ENCODE measurements at places on chromosomes 1 and 21.
A peak's percentile ranks its signal among the peaks of the same experiment; 100 is the strongest.

GRCh38 chr21:21046063-21046462 is 47.9 kb downstream of the NCAM2 start:
- no peak for DNase-seq

DNA sequence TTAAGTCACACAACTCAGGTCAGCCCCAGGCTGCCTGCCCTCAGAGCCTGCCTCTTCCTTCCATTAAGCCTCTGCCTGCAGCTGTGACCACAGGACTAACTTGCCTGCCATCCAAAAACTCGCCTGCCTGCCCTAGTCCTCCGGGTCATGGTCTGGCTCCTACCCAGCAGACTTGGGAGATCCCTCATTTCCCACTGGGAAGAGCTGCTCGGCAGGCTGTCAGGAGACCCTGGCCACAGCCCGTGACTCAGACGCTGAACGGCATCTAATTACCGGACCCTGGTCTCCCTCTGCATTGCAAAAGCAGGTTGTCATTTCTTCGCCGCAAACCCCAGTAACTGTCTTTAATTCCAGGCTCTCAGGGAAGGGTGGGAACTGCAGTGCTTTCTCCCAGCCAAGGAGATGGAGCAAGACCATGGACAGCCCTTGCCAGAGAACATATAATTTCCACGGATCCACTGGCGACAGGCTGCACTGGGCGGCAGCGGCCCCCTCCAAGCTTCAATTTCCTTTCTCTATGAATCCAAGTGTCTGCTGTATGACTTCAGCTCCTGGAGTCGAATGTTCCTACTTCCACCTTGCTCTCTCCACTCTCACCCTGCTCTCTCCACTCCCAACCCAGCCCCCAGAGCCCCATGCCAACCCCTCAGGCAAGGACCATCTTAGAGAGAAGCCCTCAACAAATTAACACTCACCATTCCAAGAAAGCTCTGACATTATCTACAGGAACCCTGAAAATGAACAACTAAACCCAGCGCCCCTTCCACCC is 20.4 kb downstream of the OLFML2B start:
- DNase-seq = no peak

DNA sequence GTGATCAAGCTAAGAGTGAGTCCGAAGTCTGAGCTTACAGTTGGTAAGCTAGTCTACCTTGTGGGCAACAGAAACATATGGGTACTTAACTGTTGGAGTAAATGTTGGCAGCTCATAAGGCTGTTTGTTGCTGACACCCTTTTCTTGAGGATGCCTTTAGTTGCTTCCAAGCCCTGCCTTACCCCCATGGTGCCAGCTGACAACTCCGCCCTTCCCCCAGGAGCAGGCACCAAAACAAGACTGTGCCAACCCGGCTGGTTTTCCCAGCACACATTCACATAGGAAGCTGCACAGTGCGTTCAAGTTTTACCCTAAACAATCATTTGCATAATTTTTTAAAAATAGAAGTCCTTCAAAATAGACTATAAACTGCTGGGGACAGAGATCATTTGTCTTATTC is 150.2 kb upstream of the LMO4 start:
- DNase-seq = no peak

GRCh38 chr1:21030181-21030580 is 146.5 kb downstream of the EIF4G3 start:
- DNase-seq = no peak

DNA sequence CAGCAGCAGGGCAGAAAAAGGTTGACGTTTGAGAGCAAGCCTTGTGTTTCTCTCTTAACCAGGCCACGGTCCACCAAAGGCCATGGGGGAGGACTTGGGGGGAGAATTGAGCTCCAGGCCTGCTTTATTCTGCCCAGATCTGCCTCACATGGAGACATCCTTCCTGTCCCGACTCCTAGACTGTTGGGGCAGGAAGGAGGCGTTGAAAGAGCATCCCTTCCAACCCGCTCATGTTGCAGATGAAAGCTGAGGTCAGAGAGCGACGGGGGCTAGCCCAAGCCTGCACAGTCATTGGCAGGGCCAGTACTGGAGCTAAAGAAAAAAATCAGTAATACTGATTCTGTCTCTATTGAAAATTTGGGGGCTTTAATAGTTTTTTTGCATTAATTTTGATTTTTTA is 46.6 kb downstream of the MYOM3 start:
- DNase-seq = no peak

DNA sequence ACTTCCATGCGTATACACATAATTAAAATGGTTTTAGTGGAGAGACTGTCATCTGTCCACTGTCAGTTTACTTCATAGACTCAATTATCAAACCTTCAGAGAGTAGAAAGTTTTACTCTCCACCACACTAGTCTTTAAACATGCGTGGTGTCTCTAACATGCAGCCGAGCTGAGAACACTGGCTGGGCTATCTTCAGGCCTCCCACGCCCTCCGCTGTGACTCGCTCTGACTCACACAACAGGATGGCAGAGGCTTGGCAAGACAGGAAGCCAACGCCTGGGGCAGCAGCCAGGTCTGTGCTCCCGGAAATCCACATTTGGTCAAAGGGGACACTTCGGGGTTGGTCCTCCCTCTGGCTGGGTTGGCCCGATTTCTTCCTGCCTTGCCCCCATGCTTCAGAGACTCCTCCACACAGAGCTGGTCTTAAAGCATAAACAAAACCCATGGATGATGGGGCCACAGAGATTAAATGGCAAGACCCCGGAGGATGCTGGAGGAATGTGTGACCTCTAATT is 22.7 kb upstream of the IFNGR2 start:
- peak; percentile 52 for DNase-seq

DNA sequence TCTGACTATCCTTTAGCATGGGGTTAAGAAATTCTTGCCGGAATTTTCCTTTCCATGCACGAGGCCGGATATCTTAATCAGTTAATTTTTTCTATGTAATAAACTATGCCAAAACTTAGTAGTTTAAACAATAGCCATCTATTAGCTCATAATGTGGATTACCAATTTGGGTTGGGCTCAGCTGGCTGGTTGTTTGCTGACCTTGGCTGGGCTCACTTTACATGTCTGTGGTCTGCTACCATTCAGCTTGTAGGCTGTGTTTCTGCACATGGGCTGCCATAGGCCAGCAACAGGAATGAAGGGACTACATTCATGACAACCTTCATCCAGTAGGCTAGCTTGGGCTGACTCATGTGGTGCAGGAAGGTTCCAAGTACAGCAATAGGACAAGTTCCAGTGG is 56.0 kb upstream of the NTPCR start:
- DNase-seq = no peak

DNA sequence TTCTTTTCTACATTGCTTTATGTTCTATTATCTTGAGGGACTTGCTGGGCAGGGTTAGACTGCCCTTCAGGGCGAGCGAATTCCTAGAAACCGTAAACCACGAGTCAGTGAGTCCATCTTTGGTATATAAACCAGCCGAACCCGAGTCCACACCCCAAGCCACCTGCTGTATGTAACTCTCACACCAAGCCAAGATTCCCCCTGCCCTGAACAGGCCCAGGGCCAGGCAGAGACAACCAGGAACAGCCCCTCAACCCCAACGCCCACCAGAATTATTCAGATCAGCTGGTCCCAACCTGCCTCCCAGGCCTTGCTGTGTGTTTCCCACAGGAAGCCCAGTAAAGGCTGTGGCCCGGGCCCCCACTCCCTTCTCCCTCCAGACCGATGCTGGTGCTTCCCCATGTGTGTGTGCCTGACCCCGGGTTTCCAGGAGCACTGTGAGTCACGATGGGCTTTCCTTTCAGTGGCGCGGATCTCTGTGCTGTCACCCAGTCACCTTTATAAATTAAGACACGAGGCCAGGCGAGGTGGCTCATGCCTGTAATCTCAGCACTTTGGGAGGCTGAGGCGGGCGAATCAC is 17.1 kb downstream of the KIF17 start:
- no peak for DNase-seq

GRCh38 chr21:29520171-29520570 is 221.4 kb downstream of the BACH1 start:
- no peak for DNase-seq

DNA sequence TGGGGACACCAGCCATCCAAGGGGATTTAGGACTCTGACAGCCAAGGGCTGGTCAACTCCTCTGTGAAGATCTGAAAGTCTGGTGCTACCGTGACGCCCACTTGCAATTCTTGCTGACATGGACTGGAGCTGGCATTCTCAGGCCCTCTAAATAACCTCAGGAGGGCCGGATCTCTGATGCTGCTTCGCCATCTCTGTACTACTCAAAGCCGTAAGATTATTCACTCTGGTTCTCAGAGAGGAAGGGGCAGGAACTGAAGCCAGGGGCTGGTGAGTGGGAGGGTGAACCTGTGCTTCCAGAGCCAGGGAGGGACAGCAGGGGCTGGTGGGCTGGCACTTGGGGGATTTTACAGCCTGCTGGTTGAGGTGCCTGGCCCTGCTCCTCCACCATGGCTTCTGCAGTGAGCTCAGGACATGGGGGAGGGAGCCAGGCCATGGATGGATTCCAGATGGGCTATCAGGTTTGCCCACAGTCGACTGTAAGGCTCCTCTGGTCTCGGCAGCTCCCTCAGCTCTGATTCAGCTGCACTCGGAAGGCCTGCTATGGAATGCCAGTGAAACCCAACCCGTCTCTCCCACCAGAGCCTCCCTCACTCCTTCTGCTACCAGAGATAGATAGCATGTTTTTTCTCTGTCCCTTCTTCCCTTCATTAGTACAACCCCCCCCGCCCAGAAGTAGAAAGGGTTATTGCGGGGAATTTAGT is 84.5 kb downstream of the PLXNA2 start:
- no peak for DNase-seq

DNA sequence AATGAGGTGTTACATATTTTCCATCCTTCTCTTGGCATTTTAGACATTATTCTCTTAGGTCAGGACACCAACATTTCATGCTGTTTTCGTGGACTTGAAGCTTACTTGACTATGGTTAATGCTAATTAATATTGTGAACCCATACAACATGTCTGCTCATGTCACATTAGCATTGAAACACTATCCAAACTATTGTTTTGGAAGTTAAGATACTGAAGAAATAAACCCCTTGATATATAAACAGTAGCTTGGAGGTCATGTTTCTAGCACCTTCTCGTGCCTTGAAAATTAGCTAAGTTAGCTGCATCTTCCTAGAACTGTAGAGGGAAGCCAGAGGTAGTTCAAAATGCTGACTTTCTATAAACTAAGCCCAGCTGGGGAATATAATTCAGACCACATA is 288.8 kb downstream of the LTN1 start:
- no peak for DNase-seq

- DNase-seq = no peak
Observed at GRCh38 chr1:56452027-56453011, 127.0 kb downstream of the PLPP3 start.

DNA sequence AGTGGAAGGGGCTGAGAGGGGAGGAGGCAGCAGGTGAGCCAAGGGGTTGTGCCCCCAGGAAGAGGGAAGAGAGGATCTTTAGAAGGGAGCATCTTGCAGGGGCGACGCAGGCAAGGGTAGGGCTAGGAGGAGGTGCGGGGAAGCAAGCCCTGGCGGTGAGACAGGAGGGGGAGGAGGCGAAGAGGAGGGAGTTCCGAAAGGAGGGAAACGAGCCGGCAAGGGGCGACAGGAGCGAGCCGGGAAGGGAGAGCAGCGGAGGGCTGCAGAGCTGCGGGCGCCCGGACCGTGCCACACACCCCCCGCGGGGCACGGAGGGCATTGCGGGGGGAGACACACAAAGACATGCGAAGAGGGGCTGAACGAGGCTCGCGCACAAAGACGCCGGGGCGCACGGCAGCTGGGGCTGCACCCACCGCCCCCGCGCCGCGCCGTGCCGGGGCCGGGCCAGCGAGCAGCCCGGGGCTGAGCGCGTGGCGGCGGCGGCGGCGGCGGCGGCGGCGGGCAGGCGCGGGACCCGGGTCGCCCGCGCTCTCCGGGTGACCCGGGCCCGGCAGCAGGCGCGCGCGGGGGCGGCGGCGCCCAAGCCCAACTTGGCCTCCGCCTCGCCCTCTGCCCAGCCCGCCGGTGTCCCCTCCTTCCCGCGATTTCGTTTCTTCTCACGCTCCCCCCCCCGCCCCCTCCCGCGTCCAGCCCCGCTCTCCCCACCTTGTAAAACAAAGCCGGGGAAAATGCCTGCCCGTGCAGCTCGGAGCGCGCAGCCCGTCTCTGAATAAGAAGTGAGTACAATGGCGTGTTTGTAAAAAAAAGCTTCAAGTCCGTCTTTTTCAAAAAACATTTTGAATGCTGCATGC is at the start of gene KCNK2:
Gene KCNK2 (plus strand): TSS at position 206 of the 851 bp plus-strand sequence. CDS start 649 bp downstream, outside the sequence.
- no peak for DNase-seq

- no peak for DNase-seq
Observed at GRCh38 chr1:208923456-208923855, 660.1 kb upstream of the CAMK1G start.

GRCh38 chr1:226677027-226678020 is 61.8 kb downstream of the ITPKB start:
- no peak for DNase-seq

DNA sequence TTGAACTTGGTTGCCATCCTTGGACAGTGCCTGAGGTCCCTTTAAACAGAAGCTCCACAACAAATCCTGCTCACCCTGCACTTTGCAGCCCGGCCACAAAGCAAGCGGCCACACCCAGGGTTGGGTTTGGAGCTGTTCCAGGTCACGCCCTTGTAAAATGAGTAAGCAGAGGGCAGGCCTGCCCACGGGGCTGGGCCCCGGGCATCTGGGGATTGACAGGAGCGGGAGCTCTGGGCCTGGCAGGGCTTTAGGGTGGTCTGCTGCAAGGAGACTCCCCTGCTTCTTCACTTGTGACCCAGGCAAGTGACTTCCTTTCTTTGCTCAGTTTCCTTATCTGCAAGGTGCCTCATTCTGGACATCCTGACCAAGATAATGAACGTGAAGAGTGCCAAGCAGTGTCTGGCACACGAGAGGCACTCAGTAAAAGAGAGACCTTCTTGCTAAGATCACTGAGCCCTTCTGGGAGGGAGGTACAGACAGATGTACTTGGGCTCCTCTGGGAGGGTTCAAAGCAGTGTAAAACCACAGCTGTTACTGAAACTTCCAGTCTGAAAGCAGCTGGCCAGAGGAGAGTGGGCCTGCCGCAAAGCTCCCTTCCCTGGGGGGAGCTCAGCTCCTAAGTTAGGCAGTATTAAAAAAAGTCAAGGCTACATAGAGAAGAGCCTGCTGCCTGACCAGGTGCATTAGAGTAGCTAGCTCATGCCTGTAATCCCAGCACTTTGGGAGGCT is 2.6 kb downstream of the E2F2 start:
- peak; percentile 50 for DNase-seq

DNA sequence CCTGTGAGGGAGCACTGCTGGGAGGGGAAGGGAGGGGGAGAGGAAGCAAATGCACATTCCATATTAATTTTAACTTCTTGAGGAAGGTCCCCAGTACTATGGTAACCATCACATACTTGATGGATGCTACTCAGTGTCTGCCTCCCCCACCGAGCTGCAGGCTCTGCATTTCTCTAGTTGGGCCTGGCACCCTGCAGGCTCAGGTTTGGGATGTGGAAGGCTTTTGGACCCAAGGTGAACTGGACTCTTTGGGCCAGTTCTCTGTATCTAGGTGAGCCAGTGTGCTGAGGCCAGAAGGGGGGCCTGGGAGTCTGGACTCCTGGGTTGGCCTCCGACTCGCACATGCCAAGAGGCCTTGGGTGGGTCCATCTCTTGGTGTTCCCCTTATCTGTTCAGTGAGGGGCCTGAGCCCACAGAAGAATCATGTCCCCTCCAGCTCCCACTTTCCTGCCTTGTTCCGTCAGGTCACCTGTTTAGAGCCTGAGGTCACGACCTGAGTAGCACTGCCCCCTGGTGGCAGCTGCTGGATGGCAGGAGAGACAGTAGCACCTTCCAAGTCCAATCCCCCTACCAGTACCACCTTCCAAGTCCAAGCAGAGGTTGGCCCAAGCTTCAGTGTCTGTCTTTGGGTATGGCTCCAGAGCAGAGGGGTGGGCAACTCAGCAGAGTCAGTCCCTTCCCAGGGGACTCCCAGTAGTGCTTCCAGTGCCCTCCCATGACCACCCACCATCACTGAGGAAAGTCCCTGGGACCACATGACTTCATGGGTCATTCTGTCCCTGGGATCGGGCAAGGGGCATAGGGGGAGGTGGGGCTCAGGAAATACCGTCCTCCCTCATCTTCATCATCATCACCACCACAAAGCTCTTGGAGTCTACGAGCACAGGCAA is 241.8 kb downstream of the TRABD2B start:
- peak; percentile 7 for DNase-seq
